LNCaP clone FGC (cell line): ENCODE measurements at places on chromosomes 4 and X.

- DNase-seq, result no peak
Observed at GRCh38 chr4:109985993-109986974, 73.6 kb downstream of the EGF start.

- no peak for DNase-seq
Observed at GRCh38 chrX:7447801-7448499, 300.0 kb upstream of the PUDP start.

GRCh38 chr4:24768604-24769003 is 26.8 kb upstream of the SOD3 start:
- no peak for DNase-seq

- DNase-seq, result no peak
Observed at GRCh38 chr4:127634181-127634580, 1.4 kb downstream of the INTU start.

DNA sequence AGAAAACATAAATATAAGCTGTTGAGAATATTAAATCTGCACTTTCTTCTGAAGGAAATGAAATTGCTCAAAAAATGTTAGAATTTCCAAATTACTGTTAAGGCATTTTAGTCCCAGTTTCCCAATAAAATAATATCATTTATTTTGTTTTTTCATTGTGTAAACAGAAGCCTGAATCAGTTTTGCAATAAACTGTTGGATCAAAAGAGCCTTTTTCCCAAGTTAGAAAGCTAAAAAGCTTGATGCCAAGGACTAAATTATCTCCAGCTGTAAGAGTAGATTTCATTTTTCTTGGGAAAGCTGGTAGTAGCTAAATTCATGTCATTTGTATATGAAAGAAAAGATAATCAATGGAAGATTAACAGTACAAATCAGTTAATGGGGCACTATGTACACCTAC is 95.8 kb downstream of the RNF150 start:
- no peak for DNase-seq
